A172 (cell line): ENCODE measurements at places on chromosomes 1 and 21.

DNA sequence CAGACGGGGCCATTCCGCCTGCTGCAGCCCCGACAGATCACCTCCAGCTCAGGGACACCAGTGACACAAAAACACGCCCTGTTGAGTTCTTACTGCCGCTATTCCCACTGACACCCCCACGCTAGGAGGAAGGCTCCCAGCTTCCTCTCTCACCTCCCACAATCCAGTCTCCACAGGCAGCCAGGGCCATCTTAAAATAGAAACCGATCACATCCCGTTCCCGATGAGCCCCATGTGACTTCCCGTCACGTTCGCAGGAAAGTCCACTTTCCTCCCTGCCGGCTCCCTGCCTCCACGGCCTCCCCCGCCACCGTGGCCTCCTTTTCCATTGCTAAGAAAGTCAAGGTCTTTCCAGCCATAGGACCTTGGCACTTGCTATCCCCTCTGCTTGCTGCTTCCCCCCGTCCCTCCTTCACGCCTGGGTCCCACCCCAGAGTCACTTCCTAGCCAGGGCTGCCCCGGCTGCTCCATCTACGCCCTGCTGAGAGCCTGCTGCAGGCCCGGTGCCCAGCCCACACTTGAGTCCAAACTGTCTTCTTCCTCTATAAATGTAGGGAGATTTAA lies 24.0 kb upstream of the DDOST start:
- DNase-seq = no peak

DNA sequence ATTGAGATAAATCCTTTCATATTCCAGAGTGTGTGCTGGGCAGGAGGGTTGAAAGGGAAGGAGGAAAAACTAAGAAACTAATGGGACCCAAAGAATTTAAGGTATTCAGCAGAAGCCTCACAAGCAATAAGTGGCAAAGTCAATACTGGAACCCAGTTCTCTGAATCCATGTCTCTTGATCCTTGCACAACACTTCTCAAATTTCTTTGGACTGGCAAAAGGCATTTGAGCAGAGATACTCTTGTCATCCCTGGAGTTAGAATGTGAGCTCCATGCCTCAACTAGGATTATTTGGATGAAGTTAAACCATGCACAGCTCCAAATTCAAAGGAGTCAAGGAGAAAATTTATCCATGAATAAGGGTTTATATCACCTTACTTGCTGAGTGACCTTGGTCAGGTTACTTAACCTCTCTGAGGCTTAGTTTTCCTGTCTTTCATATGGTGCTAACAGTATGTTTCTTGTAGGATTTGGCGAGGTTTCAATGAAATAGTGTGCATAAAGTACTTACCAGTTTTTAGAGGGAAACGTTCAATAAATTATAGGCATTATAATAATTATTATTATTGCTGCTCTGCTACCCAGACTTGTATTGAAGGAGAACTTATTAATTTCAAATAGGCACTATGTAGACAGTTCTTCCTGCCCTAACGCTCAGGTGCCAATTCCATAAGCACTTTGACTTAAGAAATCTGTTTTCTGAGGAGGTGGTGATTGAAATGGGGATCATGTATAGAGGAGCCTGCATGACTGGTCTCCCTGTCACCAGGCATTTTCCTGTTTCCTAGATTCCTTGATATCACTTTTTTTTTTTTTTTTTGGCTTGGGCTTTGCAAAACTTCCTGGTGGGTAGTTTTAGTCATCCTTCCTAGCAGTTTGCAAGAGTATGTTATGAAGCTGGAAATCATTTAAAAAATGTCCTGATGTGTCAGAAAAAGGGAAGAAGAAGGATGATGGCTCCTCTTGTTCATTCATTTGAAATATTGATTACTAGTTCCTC lies 125.0 kb upstream of the JUN start:
- DNase-seq = peak; percentile 76

GRCh38 chr1:53585129-53585528 lies 125.9 kb downstream of the DMRTB1 start:
- DNase-seq = no peak

DNA sequence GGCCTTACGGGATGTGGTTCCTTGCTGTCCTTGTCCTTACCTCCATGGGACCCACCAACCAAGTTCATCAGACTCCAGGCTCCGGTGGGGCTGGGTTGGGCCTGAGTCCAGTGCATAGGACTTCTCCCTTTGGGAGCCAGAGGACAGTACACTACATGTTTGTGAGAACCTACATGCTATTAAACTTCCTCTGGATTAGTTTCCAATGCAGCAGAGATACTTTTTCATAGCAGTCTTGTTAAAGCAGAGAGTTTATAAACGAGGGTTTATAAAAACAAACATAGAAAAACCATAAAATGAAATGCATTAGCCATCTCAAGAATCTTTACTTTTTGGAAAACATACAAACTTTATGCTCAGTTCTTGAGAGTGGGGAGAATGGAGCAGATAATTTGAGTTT lies 33.4 kb downstream of the INKA2 start:
- no peak for DNase-seq

GRCh38 chr1:224563666-224564065 lies 52.5 kb upstream of the CNIH3 start:
- no peak for DNase-seq
